Lower lobe of right lung (tissue), 2 donors: ENCODE measurements at places on chromosomes 2 and 18. TPM values are rescaled to one million over a fixed set of nuclear protein-coding genes. Genes with fewer than 3 reads are reported as not detected.

- DNase-seq, result no peak
Measured at GRCh38 chr2:69567157-69567908, 76.2 kb downstream of the AAK1 start.

DNA sequence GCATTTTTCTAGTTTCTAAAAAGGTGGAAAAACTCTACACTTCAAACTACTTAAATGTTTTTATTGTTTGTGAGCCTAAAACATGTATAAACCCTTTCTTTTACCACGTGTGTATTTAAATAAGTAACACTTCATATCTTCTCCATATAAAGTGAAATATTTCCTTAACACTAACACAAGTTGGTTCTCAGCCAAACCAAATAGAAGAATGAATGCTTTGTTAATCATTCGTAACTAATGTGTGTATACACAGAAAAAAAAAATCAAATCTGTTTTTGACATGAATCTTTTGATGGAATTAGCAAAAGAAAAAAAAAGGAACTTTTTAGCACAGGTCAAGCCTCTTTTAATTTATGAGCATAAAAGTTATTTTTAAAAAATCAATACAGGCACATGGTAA is 89.3 kb downstream of the EHBP1 start:
- no peak for DNase-seq

- no peak for DNase-seq
Measured at GRCh38 chr2:238202326-238203093, 985 bp downstream of the ILKAP start.

DNA sequence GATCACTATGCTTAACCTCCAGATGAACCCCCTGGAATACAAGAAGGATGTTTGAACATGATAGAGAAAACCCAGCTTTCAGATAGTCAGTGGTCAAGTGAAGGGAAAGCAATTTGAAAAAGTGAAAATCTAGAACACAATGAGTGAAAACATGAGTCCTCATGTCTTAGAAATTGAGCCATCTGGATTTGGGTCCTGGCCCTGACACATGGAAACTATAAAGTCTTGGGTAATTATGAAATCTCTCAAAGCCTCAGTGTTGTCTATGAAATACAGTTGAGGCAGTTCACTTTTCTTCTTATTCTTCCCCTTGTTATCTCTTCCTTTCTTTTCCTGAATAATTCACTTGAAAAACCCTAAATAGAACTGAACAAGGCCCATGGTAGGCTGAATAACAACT is 120.6 kb downstream of the EN1 start:
- DNase-seq, result no peak

DNA sequence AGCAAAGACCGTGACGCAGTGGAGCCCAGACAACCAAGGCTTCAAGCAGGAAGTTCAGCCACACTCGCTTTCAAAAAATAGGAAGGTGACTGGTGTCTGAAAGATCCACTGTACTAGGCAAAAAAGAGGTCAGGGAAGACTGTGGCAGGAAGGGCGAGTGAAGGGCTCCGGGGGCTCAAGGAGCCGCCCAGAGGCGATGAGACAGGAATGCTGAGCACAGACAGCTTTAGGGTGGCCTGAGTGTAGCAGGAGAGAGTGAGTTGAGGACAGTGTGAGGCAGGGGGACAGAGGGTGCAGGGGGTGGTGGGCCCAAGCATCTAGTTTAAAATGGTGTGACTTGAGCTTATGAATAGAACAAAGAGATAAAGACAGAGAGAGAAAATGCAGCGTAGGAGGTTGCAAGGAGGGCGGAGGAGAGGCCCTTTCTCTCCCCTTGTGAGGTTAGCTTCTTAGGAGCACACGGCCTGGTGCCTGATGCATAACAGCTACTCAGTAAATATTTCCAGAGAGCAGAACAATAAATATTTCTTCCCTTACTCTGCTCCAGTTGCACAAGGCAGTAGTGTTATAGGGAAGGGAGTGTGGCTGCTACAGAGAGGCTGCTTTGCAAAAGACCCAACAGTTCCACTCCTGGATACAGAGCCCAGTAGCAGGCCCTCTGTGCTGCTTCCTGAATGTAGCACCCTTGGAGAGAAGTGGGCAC is 789.7 kb upstream of the RAB6C start:
- no peak for DNase-seq

The AGXT gene
- total RNA-seq, result not detected

The FHOD3 gene
- 2.5 TPM for total RNA-seq

- no peak for DNase-seq
Measured at GRCh38 chr2:148948868-148949267, 73.8 kb downstream of the KIF5C start.
